GM19239 (cell line): ENCODE measurements at places on chromosomes 6 and 20.

DNA sequence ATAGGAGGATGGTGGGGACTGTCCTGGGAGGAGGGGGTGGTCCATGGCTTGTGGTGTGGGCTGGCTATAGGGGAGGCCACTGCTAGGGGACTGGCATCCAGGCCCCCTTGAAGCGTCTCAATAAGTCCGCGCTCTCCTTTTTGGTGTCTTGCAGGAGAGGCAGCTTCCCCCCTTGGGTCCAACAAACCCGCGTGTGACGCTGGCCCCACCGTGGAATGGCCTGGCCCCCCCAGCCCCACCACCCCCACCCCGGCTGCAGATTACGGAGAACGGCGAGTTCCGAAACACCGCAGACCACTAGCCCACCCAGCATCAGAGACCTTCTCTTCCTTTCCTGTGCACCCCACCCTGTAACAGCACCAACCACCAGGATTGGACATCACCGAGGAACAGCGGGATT lies 2.8 kb upstream of the ZBTB9 start:
- DNase-seq, result no peak

DNA sequence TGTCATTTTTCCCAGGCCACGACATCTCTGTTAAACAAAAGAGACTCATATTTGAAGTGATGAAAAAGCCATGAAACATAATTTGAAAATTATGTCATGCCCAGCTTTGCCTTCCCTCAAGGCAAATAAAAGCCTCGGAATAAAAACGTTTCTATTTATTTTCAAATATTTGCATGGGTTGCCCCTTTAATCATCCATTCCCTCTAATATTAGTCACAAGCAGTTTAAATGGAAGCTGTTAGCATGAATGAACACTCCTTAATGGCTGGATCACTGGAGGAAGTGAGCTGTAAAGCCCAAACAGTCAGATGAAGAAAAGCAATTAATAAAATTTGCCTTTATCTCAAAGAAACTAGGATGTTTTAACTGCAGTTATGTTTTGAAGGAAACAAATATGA lies 69.3 kb upstream of the STMND1 start:
- DNase-seq, result no peak

DNA sequence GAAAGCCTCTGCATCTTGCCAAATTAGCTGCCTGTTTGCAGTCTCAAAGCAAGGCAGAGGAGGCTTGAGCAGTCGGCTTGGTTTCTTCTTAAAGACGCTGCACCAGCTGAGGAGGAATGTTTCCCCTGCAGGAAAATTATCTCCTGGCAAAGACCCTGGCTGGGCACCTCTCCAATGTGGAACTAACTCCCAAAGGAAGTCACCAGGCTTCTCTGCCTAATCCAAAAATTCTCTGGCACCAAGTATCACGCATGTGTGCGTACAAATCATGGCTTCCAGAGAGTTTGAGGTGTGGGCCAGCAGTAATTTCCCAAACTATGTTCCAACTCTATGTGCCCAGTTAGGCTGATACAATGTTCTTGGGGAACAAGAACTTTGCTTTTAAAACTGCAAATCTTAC lies 176.2 kb downstream of the KIF16B start:
- DNase-seq, result no peak

DNA sequence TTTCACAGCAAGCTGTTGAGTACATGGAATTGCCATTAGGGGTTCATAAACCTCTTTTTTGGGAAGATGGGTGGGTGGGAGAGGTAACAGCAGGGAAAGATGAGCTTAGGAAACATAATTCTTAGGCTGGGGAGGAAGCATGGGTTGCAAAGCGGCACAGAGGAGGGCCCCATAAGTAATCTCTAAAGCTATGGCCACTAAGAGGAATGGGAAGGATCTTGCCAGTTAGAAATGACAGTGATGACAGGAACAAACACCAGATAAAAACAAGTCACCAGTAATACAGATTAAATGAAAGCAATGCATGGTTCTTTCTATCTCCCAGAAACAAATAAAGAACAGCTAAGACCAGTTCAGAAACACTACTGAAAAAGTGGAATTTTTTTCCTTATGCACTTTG lies 31.0 kb upstream of the PRELID3B start:
- no peak for DNase-seq

GRCh38 chr6:128380891-128381290 lies 139.5 kb downstream of the PTPRK start:
- DNase-seq, result no peak

- DNase-seq, result no peak
Observed at GRCh38 chr6:1605893-1606779, 3.6 kb upstream of the FOXC1 start.

DNA sequence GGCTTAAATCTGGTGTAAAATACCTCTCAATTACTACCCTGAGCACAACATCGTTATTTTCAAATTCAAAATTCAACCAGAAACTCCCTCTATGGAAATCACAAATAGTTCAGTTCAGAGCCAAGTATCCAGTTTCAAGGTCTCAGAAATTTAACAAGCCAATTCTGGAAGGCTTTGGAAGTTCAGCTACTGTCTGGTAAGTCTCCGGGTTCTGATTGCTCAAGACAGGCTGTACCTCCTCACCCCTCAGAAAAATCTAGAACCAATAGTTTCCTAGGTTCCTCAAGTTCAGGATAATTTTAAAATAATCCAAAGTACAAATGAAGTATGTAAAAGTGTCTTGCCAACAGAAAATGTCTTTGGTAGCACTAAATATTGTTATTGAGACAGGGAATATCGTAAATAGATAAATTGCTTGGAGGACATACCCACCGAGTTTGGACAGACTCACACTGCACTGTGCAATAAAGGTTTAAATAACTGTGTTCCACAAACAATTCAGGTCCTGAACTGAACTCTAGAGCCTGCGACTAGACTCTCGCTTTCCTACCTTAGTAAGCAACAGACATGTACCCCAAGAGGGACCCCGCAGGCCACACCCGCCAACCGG lies 729 bp downstream of the ATG5 start:
- DNase-seq, result no peak

DNA sequence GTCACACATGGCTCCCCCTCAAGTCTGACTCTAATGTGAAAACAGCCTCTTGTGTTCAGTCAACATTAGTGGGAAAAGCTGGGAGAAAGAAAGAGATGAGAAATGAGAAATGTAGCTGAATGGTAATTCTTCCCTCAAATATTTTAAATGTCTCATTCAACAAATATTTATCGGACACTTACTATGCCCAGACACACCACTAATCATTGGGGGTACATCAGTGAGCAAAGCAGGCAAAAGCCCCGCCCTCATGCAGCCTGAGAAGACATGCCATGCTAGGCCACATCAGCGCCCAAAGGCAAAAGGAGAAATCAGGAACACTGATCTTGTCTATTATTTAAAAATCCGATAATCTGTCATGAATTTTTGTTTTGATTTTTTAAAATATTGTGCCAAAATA lies 89.9 kb upstream of the ASF1A start:
- no peak for DNase-seq

DNA sequence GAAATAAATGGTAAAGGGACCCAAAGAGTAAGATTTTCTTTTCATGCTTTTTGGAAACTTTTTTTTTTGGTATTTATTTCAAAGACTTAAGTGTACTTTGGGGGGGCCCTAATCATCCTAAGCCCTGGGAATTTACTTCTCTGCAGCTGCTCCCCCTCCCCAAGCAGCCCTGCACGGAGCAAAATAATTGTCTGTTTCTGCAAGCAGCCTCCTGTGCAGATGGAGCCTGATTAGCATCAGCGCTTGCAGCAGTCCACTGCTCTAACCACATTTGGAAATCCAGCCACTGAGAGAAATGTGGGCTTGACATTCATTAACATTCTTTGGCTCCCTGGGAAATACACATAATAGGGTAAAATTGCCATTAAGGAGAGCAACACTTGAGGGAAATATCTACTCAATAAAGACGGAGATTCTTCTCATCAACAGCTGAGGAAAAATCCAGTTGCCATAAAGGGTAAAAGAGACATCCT lies 309.2 kb upstream of the MAP3K7 start:
- DNase-seq, result no peak

GRCh38 chr6:90219209-90219985 lies 77.2 kb downstream of the BACH2 start:
- no peak for DNase-seq

DNA sequence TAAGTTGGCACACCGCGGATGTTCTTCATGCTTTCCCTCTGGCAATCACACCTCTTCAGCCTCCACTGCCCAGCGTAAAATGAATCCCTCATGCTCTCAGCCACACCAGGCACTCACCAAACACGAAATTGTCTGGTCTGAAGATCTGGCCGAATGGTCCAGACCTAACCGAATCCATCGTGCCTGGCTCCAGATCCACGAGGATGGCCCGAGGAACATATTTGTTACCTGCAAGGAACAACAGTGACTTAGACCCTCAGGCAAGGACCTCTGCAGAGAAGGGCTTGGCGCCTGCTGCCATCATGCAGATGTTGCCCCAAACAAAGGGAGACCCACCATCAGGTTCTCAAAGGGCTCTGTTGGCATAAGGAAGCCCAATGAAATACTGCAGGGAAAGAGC lies 1.4 kb downstream of the TUBB2B start:
- DNase-seq, result no peak

DNA sequence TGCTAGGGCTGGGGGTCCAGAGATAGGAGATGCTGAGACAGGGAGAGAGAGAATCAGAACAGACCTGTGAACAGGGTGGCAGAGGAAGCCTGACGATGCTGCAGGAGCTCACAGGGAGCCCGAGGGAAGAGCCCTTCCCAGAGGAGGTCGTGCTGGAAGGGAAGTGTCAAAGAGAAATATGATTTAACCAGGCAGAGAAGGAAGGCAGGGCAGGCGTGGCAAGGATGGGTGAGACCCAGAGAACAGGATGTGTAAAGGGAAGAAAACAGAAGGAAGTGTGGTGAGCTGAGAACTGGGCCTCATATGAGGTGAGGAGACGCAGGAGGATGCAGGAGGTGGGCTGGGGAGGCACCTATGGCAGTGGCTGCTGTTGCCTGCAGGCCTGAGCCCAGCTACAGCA lies 105.6 kb downstream of the ZDHHC14 start:
- DNase-seq, result no peak

- DNase-seq, result no peak
Observed at GRCh38 chr6:158039178-158039557, 57.5 kb downstream of the SYNJ2 start.

DNA sequence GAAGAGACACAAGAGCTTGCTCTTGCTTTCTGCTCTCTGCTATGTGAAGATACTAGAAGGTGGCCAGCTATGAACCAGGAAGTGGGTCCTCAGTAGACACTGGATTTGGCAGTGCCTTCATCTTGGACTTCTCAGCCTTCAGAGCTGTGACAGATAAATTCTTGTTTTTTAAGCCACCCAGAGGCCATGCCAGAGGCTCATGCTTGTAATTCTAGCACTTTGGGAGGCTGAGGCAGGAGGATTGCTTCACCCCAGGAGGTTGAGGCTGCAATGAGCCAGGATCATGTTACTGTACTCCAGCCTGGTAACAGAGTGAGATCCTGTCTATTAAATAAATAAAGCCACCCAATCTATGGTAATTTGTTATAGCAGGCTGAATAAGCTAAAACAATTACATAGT lies 185.5 kb upstream of the SALL4 start:
- DNase-seq, result no peak

GRCh38 chr6:27293436-27294098 lies 18.5 kb downstream of the POM121L2 start:
- DNase-seq, result no peak

DNA sequence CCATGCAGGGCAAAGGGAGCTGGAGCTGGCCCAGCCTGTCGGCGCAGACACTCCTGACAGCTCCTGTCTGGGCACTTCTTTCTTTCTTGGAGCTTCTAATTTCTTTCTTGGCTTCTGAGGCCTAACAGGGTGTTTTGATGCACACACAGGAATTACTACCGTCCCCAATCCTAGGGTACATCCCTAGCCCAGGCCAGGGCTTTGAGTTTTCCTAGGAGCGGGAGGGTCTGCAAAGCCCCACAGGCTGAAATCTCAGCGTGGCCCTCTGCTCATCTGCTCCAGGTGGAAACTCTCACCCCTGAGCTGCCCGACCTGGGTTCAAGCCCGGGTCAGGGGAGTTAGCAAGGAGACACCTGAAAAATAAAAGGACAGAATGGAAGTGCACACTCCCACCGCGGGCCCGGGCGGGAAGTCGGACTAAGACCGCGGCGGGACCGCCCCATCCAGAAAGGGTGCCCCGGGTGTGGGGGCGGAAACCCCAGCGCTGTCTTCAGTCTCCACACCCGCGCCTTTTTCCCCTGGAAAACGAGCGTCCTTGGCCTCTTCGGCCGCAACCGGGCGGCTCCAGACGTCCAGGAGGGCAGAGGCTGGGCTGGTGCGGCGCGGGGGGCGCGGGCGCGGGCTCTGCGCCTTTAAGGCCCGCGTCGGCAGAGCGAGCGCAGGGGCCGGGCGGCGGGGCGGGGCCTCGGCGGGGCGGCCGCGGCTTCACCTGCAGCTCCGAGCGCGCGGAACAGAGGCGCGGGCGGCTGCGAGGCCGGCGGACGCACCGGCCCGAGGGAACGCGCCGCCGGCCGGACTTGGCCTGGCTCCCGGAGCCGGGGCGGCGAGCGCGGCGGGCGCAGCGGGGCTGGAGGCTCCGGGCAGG lies at the start of gene CDH4:
Gene CDH4 (plus strand): TSS at position 733 of the 865 bp plus-strand sequence.
- no peak for DNase-seq

DNA sequence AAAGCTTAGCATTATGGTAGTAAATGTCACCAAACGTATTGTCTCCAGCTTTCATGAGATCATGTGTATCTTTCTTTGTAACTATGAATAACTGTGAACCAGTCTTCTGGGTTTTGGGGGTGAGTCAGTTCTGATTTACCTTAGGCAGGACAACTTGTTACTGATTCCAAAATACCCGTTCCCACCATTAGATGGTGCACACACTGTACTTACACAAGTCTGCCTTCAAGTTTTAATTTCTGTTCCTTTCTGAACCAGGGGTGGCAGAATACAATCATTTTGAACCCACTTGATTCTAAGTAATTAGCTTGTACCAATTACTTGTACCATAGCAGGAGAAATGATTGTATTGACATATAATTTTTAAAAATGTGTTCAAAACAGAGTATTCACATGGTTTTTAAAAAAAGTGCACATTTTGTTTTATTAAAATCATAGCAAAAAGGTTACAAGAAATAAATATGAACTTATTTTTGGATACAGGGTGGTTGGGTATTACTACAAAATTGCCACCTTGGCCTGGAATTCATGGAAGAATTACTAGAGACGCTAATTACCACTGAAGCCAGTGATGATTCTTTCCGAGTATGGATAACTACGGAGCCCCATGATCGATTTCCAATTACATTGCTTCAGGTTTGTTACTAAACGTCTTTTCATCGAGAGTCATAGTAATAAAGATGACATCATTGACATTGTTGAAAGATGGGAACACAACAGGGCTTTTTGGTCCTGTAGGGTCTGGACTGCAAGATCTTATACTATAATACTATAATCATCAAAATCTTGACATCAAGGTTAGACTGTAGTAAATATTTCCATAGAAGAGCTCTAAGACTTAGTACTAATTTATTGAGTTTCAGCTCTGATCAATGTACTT lies 75.2 kb upstream of the GLP1R start:
- peak; percentile 15 for DNase-seq
